ENCODE measurements at places on chromosomes 16 and 17.

DNA sequence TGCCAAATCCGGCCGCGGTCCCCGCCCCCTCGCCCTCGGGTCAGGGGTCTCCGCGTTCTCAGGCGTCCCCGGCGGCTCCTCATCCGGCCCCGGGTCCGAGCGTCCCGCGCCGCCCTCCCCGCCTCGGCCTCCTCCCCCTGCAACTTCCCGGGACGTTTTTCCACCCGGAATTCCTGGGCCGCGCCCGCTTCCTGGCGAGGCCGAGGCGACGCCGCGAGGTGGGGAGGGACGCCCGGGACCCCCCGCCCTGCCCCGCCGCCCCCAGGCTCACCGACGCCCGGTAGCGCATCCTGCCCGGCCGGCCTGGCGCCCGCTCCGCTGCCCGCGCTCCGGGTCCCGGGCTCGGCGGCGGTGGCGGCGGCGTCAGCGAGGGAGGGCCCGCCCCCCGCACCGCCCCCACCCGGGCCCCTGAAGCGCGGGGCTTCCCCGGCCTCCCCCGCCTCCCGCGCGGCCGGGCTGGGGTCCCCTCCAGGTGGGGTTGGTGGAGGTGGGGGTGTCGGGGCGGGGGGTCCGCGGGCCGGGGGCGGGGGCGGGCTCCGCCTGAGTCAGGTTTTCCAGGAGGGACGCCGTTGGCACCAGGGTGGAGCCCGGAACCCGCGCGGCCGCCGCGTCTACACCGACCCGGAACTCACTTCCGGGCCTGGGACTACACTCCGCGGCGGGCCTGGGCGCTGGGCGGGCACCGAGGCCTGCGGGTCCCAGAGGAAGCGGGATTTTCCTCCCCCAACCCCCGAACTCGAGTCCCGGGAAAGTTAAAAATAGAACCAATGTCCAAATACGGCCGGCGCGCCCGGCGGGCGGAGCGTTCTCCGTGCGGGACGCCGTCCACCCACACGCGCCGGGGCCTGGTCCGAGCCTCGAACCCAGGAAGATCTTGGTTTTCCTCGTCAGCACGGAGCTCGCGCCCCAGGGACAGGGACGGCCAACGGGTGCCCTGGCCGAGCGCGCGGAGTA is 6.8 kb downstream of the MYO1C start:
- DNase-seq: no peak

- peak; percentile 38 for DNase-seq
These were observed 59.1 kb upstream of the CLEC18B start for GRCh38 chr16:74480150-74481029.

DNA sequence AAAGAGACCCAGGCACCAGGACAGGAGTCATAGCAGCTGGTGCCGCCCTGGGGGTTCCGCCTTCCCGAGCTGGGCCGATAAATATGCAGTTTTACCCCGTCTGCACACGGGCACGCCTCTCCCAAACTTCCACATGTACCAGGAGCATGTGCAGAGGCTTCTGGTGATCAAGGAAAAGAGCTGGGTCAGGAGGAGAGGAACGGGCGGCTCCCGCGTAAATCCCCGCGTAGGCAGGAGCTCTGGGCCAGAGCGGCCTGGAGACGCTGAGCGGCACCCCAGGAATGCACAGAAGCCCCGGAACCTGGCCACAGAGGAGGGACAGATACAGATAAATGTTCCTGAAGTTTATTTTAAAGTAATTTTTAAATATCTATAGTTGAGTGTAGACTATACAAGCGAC is 46.6 kb upstream of the METRNL start:
- DNase-seq: no peak

- no peak for DNase-seq
These were observed 52.3 kb downstream of the RPGRIP1L start for GRCh38 chr16:53651357-53651756.

- DNase-seq: no peak
These were observed 103.7 kb downstream of the RAP1GAP2 start for GRCh38 chr17:2899906-2900305.

DNA sequence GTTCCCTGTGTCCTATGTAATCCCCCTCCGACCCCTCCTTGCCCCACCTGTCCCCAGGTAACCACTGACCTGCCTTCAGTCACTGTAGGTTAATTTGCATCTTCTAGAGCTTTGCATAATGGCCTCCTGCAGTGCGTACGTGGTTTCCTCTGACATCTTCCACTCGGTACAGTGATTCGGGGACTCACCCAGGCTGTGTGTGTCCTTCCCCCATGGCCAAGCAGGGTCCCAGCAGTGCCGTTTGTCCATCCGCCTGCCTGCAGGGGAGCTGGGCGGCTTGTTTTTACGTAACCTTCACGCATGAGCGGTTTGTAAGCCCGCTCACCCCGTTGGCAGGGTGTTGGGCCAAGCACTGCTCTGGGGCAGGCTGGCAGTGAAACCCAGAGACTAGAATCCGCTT is 7.9 kb downstream of the MAPK8IP3 start:
- no peak for DNase-seq
